ENCODE measurements at places on chromosomes 4 and X.

GRCh38 chr4:37675587-37676290, 10.4 kb downstream of the RELL1 start:
- DNase-seq = no peak

GRCh38 chrX:132488180-132488705, 595 bp downstream of the MBNL3 start:
- DNase-seq = no peak

GRCh38 chr4:163558539-163559044, 64.1 kb downstream of the TMA16 start:
- no peak for DNase-seq

DNA sequence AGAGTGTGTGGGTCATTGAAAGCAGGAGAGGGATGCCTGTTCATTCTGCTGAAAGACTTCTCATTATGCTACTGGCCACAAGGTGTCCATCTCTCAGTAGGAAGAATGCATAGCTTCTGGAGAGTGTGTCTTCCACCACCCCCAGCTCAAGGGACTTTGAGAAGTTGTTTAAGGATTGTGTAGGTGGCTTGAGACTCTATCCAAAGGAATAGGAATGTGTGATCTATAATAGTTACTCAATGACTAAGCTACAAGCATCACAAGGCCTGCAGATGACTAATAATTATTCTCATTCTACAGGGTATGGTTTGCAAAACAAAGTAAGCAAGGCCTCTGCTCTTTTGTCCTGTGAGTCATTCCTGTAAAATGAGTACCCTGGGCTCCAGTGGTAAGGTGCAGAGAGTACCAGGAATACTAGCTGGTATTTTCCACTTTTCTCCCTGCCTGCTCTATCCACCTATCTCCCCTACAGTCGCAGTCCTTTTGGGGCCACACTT, 279.8 kb upstream of the BOD1L1 start:
- no peak for DNase-seq

- DNase-seq = no peak
Measured at GRCh38 chrX:1222531-1223241, 10.2 kb upstream of the CRLF2 start.

DNA sequence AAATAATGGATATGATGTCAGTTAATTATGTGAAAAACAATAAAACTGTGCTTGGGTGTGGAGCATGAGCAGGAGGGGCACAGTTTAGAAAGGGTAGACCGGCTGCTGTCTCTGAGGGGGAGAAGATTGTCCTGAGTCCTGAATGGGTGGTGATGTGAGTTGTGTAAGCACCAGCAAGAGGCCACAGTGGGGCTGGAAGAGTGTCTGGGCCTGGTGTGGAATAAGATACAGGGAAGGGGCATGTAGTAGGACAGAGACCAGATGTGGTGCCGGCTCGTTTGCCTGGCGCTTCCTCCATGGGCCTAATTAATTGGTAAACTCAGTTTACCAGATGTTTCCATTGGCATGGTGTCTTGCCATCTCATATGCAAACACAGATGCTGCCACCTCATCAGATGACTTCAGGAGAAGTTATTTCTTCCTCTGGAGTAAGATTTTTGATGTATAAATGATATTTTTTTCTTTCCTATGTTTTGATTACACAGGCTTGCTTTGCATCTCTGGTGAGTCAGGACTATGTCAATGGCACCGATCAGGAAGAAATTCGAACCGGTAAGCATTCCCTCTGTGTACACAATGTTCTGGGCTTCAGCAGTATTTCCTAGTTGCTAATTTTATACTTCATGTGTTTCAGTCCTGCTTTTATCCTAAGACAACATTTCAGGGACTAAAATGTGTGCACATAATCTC, 5.1 kb downstream of the MED28 start:
- no peak for DNase-seq

- no peak for DNase-seq
Measured at GRCh38 chr4:78938474-78938867, 767 bp downstream of the PAQR3 start.

GRCh38 chr4:147596377-147596776, 20.8 kb upstream of the TMEM184C start:
- DNase-seq = no peak

- no peak for DNase-seq
Measured at GRCh38 chr4:172785613-172786012, 383.0 kb upstream of the GALNT7 start.

DNA sequence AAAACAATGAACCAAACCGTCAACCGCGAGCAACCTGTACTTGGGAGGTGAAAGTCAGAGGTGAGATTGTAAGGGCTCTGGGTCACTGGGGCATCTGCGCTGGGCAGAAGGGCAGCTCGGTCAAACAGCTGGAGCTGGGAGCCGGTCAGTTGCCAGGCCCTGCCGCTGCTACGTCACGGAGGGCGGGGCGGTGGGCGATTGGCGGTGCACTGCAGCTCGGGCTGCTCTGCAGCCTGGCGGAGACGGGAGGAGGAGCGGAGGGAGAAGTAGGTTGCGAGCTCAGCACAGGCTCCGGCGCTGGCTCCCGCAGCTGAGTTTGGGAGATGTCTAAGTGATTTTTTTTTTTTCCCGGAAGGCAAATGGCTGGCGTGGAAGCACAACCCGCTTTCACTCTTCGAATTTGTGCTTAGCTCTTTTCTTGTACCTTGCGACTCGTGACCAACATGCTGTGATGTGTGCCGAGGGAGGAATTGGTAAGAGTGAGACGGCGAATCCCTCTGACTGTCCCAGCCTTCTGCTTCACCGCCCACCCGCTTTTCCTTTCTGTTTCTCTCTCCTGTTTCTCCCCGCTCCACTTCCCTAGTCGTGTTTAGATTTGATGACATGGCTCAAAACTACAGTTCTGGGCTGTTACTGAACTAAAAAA, at the start of gene ATP10D:
TSS of gene ATP10D (plus strand) at position 229 of the 646 bp plus-strand sequence. CDS start 27,266 bp downstream, outside the sequence.
- DNase-seq = peak; percentile 83
